ENCODE measurements at places on chromosomes 16 and 17. TPM values are rescaled to one million over a fixed set of nuclear protein-coding genes. Genes with fewer than 3 reads are reported as not detected.

- DNase-seq, result no peak
Measured at GRCh38 chr17:37177254-37177870, 198.4 kb upstream of the C17orf78 start.

DNA sequence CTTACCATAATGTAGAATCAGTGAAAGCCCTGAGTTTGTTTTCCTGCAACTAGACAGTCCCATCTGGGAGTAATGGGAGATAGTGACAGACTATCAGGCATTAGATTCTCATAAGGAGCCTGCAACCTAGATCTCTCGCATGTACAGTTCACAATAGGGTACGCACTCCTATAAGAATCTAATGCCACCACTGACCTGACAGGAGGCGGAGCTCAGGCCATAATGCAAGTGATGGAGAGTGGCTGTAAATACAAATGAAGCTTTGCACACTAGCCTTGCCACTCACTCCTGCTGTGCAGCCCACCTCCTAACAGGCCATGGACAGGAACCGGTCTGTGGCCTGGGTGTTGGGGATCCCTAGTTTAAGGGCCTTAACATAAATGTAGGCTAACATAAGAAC is 21.4 kb downstream of the THUMPD1 start:
- DNase-seq, result no peak

DNA sequence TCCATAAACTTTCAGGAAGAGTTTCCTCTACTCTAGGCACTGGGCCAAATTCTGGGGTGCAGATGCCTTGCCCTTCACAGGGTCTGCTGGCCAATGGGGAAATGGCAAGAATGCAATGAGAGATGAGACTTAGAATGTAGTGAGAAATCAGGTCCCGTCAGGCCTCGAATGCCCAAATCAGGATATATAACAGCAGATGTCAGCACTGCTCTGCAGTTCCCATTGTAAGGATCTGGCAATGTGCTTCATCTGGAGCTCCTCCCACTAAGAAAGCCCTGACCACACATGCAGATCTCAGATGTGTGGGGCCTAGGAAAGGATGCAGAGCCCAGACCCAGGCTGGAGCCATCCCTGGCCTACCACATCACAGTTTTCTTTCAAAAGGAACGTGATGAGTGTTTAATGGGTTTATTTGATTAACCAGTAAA is 13.9 kb upstream of the LPCAT2 start:
- DNase-seq, result no peak

GRCh38 chr16:58098207-58099096 is 30.7 kb downstream of the CFAP20 start:
- DNase-seq, result no peak

Gene HSD17B1
- 0.86 TPM for total RNA-seq

Gene CCL16
- not detected for total RNA-seq

Measured in activated B cell treated with CpG ODN at 0.5 μM for 24 hours (primary cell).